HuH-7 (cell line): ENCODE measurements at places on chromosomes 16 and 17.
A peak's percentile ranks its signal among the peaks of the same experiment; 100 is the strongest.

GRCh38 chr17:75576661-75577060, 10.9 kb upstream of the MYO15B start:
- peak; percentile 46 for DNase-seq

GRCh38 chr16:75323933-75324332, 72.5 kb upstream of the BCAR1 start:
- DNase-seq, result no peak

DNA sequence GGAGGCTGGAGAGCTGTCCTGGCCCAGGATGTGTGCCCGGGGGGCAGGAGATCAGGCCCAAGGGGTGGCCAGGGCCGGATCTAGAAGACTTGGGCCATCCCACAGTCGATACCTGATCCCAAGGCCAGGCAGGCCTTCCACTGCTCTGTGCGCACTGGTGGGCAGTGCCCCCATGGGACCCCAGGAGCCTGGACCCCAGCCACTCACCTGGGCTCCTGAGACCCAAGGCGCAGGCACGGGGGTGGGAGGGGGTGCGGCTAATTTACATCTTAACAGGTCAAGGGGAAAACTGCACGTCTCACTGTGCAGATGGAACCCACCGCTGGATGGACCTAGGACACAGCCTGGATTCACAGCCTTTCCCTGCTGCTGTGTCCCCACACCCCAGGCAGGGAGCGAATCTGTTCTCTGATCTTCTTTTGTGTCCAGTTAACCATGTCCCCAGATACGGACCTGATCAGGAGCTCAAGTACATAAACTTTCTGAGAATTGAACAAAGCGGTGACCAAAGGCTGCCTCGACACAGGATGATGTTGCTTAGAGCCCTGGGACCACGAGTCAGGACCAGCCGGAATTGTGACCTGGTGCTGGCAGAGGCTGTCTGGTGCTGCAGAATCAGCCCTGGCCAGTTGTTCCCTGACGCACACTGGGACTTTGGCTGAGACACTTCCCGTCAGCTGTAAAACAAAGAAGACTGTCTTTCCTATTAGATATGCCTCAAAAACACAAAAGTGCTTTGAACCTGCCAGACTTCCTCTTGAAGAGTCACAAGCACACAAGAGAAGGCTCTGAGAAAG, 60.6 kb downstream of the TNFRSF13B start:
- DNase-seq, result no peak

GRCh38 chr17:74852237-74853047, 7.2 kb downstream of the GRIN2C start:
- no peak for DNase-seq

- DNase-seq, result no peak
These were observed 41.2 kb upstream of the HAS3 start for GRCh38 chr16:69064124-69064763.

GRCh38 chr17:41494524-41494923, 4.8 kb upstream of the KRT36 start:
- no peak for DNase-seq

DNA sequence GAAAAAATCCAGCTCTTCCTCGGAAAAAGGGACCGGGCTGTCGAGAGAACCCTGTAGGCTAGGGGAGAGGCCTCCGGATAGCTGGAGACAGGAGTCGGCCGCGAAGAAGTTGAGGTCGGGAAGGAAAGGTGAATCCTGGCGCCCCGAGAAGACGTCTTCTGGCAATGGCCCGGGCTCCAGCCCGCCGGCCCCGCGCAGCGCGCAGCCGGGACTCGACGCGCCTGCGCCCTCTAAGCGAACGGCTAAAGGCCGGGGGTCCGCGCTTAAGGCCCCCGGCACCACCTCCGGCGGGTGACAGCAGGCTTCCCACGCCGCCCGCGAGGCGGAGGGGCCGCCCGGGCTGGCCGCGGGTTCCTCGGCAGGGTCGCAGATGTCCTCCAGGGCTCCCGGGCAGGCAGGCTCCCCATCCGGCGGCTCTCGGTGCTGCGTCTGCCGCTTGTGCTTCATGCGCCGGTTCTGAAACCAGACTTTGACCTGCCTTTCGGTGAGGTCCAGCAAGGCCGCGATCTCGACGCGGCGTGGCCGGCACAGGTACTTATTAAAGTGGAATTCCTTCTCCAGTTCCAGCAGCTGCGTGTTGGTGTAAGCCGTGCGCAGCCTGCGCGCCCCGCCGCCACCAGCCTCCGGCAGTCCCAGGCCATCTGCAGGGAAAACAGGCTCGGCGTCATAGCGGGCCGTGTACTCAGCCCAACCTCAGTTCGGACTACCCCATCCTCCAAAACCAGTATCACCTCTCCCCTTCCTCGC, 1.6 kb downstream of the HOXB2 start:
- DNase-seq, result no peak

- DNase-seq, result no peak
These were observed 71.8 kb upstream of the ZNF469 start for GRCh38 chr16:88310796-88311605.

GRCh38 chr16:2212362-2213324, 2.0 kb upstream of the BRICD5 start:
- DNase-seq, result no peak

- DNase-seq, result no peak
These were observed 12.2 kb upstream of the ZNF267 start for GRCh38 chr16:31861455-31861854.

- DNase-seq, result no peak
These were observed 28.0 kb upstream of the GPRC5B start for GRCh38 chr16:19912455-19913339.

DNA sequence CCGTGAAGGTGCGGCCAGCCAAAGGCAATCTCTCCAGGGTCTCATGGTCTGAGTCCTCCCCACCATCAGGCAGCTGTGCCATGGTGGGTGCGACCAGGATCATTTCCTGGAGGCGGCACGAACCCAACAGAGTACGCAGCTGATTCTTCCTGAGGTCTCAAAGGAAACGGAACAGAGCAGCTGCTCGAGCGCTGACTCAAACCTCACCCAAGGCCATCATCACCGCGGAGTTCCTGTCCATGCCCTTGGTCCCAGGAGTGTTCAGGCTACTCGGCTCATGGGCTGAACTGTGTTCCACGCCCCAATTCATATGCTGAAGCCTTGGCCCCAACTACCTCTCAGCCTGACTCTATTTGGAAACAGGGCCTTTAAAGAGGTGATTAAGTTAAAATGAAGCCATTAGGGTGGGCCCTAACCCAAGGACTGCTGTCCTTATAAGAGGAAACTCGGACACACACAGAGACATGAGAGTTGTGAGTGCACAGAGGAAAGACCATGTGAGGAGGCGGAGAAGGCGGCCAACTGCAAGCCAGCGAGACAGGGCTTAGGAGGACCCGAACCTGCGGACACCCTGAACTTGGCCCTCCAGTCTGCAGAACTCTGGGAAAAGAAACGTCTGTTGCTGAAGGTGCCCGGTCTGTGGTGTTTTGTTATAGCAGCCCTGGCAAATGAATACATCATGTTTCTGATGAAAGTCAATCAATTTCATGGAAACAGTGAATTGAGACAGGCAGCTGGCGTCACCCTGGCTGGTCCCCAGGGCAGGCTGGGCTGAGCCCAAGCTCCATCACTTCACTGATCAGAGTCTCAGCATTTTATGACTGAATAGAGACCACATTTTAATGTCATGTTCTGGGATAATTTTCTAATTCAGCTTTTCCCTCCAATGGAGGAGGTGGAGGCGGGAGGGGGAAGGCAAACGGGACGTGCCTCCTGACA, 13.7 kb downstream of the MXRA7 start:
- DNase-seq, result no peak

GRCh38 chr16:46768809-46769208, 20.7 kb upstream of the MYLK3 start:
- no peak for DNase-seq
